Central memory CD4-positive, alpha-beta T cell (primary cell): ENCODE measurements at places on chromosomes 5 and 9.

DNA sequence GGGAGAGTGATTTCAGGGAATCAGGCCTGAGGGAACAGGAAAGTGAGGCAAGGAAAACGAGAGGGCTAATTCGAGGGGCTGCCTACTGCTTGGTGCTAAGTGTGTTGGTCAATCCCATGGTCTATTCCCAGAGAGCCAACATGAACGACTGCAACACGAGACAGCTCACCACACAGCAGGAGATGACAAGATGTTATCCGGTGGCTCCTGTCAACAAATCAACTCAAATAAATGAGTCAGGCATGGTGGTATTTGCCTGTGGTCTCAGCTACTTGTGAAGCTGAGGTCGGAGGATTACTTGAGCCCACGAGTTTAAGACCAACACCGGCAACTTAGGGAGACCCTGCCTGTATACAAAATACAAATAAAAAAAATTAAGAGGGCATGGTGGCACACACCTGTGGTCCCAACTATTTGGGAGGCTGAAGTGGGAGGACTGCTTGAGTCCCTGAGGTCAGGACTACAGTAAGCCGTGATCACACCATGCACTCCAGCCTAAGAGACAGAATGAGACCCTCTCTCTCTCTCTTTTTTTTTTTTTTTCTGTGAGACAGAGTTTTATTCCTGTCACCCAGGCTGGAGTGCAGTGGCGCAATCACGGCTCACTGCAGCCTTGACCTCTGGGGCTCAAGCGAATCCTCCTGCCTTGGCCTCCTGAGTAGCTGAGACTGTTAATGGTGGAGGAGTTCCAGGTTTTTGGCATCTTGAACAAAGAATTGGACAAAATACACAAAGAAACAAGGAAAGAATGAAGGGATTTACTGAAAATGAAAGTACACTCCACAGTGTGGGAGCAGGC, 9.0 kb upstream of the FAF2 start:
- no peak for DNase-seq

DNA sequence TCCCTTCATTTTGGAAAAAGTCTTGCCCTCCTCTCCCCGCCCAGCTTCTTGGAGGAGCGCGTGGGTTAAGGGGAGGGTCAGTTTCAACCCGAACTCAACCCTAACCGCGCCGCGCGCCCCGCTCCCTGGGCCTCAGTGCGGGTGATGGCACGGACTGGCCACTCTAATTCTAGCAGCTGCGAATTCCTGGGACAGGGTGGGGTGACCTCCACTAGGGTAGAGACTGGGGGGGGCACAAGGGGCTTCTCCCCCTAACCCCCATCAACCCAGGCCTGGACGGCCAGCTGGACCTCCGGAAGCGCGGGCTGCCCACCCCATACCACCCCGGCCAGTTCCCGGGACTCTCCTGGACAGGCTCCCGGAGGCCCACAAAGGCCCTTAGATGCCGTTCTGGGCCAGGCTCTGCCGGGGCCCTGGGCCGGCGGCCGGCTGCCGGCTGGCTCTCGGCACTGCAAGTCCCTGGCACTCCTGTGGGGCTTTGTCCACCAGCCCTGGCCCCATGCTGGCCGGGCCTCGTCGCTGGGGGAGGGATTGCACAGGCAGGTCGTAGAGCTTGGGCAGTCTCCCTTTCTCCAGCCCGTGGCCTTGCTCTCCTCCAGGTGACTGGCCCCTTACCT, 7.2 kb upstream of the PSD2 start:
- DNase-seq = no peak

DNA sequence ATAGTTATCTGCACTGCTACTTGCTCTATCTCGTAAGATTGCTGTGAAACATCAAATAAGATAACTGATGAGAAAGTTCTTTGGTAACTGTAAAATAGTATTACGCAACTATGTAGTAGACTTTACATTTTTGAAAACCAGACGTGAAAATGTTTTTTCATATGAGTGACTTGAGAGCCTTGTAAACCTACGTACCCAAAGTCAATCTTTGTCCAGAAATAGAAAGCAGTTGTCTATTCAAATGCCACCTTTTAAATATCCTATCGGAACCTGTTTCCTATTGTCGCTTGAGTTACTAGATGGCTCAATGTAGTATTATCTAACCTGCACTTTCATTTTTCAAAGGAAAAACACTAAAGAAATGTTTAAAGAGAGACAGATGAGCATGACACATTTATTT, 1.6 kb downstream of the FNIP1 start:
- no peak for DNase-seq

DNA sequence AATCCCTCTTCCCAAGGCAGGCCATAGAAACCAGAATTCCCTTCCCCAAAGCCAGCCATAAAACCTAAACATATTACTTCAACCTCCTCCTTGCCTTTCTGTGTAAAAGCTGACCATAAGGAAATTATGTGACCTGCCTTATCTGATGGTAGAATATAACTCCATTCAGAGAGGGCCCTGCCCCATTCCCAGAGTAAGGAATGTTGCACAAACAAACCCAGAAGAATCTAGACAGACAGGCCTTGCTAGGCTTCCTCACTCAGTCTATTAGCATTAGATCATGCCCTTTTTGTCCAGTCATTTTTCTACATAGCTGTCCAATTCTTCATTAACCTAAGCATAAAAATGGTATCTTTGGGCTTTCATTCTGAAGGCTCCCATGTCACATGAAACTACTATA, 17.8 kb upstream of the IFNB1 start:
- no peak for DNase-seq

DNA sequence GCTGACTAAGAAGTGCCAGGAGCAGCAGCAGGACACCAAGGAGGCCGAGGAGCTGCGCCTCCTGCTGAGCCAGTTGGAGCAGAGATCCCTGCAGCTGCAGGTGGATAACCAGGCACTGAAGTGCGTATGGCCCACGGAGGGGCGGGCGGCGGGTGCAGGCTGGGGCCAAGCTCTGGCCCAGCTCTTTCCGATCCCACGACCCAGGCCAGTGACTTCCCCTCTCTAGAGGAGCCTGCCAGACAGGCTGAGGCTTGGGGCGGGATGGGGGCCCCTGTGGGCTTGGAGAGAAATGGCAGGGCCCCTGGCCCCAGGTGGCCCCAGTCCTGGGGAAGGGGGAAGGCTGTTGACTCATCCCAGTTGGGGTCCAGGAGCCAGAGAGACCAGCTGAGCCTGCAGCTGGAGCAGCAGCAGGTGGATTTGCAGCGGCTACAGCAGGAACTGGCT, 3.6 kb downstream of the PTRH1 start:
- no peak for DNase-seq

- peak; percentile 12 for DNase-seq
Measured at GRCh38 chr5:91361055-91361701, 21.9 kb downstream of the ARRDC3 start.

DNA sequence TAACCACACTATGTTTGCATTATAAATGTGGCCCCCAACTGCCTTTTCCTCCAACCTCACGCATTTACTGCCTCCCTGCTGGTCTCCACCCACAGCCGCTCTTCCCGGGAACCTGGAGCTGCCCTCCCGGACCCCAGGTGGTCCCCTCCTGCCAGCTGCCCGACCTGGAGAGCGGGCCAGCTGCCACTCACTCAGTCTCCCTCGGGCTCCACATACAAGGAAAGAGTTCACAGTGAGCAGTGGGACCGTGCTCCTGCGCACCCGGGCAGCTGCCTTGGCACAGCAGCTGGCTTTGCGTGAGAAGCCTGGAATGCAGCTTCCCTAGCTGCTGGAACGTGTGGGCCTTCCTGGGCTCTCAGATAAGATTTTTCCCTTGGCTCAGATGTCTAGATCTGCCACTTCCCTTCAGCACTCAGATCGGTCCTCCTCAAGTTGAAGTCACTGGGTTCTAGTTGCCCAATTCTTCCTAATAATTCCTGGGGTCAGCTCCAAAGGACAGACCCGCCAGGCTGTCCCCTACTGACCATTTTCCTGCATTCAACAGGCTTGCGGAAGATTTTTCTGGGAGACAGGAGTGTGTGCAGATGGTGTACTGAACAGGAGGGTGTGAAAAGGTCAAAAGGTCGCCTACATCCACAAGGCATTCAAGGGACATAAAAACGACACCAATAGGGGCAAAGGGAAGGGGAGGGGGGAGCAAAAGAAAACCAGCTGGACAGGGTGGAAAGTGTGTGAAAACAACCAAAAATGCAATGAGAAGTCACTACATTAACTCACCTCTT, 69.1 kb downstream of the MYO10 start:
- no peak for DNase-seq

- no peak for DNase-seq
Measured at GRCh38 chr5:90014420-90014819, 395.1 kb downstream of the CETN3 start.
